ENCODE measurements at places on chromosomes 16 and 17.
A peak's percentile ranks its signal among the peaks of the same experiment; 100 is the strongest.

GRCh38 chr16:8722025-8722348 lies 47.6 kb downstream of the ABAT start:
- H3K27me3 ChIP-seq = no peaks in the 10 kb centered on the region
- H3K4me3 ChIP-seq = no peak overlapping the region
- no peaks in the 10 kb centered on the region for H3K36me3 ChIP-seq

DNA sequence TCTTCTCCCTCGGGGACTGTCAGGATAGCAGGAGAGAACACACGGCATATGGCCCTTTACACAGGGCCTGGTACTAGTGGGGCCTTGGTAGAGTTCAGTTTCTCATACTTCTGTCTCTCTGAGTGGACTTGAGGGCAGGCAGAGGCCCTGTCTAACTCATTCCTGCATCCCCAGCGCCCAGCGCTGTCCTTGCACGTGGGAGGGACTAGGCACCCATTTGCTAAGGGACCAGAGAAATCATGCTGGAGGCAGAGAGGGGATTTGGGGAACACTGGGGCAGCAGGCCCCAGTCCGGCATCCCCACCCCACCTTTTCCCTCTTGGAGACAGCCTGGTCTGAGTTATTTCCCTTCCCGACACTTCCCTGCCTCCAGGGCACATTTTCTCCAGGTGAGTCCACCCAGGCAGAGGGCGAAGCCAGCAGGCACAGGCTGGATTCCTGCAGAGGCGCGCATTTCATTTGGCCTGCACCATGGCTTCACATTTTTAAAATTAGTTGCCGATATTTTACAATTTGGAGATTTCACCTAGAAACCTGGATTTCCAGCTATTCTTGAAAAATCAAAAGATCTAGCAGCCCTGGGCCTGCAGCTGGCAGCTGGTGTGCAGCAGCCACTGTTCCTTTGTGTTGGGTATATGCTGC lies 9.7 kb upstream of the NKD1 start:
- H3K27ac ChIP-seq = no peak overlapping the region
- H3K27me3 ChIP-seq = no peaks in the 10 kb centered on the region
- H3K4me1 ChIP-seq = no peaks in the 10 kb centered on the region
- no peaks in the 10 kb centered on the region for H3K36me3 ChIP-seq
- no peak overlapping the region for H3K4me3 ChIP-seq

- H3K4me3 ChIP-seq = no peak overlapping the region
- H3K27ac ChIP-seq = peak overlapping the region; percentile 55
- no peak for DNase-seq
- H3K36me3 ChIP-seq = no peaks in the 10 kb centered on the region
- no peaks in the 10 kb centered on the region for H3K27me3 ChIP-seq
Measured at GRCh38 chr17:78263063-78263735, 31.8 kb downstream of the TMEM235 start.

DNA sequence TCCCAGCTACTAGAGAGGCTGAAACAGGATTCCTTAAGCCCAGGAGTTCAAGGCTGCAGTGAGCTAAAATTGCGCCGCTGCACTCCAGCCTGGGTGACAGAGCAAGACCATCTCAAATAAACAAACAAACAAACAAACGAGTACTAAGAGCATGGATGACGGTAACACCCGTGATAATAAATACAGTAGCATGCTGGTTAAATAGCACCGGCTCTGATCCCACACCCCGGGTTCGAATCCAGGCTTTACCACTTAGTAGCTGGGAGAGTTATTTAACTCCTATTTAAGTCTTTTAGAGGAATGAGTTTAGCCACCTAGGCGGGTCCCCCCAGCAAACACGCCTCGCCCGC lies 301 bp upstream of the METTL22 start:
- peak overlapping the region; percentile 98 for H3K4me3 ChIP-seq
- H3K27me3 ChIP-seq = no peaks in the 10 kb centered on the region
- H3K27ac ChIP-seq = peak overlapping the region; percentile 77
- H3K4me1 ChIP-seq = peaks cover 6% of the 10 kb centered on the region
- no peak for DNase-seq

GRCh38 chr17:56262803-56263202 lies 109.5 kb downstream of the ANKFN1 start:
- H3K36me3 ChIP-seq = no peaks in the 10 kb centered on the region
- no peak overlapping the region for H3K27ac ChIP-seq

DNA sequence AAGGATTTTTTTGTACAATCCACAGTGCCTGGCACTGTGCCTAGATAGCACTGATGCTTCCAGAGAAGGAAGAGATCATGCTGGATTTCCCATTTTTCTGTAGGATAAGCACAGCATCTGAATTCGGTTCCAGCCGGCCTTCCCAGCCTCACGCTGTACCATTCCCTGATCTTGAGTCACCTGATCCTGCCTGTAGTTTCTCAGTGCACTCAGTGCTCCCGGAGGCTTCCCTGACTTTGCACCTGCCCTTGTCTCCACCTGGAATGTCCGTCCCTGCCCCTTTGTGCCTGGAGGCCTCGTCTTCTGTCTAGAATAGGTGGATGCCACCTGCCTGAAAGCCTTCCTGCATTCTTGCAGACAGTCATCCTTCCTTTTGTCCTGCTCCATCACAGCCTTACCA lies 179.9 kb downstream of the CCDC182 start:
- no peak for DNase-seq
- no peaks in the 10 kb centered on the region for H3K36me3 ChIP-seq
- H3K4me1 ChIP-seq = no peaks in the 10 kb centered on the region
- H3K27me3 ChIP-seq = no peaks in the 10 kb centered on the region

GRCh38 chr17:49971848-49972485 lies 3.0 kb downstream of the DLX4 start:
- H3K4me1 ChIP-seq = peaks cover 29% of the 10 kb centered on the region
- no peak for DNase-seq
- peaks cover 60% of the 10 kb centered on the region for H3K27me3 ChIP-seq

DNA sequence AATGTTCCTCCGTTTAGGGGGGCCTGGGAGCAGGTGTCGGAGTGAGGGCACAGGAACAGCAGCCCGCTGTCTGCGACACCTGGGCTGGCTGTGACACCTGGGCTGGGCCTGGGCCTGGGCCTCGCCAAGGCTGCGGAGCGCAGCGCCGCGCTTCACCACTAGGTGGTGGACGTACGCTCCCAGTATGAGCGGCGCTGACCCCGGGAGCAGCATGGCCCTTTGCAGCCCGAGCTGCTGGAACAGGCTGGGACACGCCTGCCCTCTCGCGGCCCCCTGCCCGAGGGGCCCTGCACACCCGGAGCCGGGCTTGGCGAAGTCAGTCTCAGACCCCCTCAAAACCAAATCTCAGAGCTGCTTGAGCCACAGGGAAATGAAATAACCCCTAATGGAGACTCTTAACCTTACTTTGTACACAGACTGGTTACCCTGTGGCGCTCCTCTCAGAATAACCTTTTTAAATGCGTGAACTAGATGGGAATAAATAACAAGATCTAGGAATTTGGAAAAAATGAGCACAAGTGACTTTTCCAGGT lies 38.6 kb upstream of the FA2H start:
- H3K27me3 ChIP-seq = no peaks in the 10 kb centered on the region
- DNase-seq = peak; percentile 13
- H3K36me3 ChIP-seq = no peaks in the 10 kb centered on the region

DNA sequence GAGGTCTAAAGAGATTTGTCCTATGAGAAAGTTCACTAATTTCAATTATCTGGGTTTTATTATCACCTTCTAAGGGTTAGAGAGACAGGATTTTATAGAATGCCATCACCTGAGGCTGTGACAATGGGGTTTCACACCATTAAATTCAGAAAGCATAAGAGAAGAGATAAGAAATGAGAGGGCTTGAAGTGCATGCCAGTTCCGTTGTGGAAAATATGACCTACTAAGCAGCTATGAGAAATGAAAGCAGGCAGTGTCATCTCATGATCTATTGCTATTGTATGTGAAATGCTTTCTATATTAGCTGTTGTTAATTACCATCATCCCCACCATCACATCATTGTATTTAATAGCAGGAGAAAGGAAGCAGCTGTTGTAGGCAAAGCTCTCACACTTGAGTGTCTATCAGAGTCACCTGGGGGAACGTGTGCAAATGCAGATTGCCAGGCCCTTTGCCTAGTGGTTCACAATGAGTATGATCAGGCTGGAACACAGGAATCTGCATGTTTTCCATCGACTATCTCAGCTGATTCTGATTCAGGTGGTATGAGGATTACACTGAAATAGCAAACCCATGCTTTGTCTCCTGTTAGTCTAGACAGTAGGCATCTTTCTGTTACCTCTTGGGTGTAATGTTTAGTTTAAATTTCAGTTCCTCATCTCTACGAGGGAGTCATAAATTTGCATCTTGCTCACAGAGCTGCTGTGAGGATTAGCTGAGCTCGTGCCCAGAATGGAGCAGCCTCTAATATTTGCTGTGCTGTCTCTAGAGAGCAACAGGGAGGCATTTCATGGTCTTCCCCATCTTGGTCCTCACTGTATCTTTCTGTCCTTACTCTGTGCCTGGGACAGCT lies 256.4 kb downstream of the CDH13 start:
- no peak overlapping the region for H3K4me3 ChIP-seq
- H3K4me1 ChIP-seq = no peaks in the 10 kb centered on the region
- H3K27ac ChIP-seq = no peak overlapping the region
- no peaks in the 10 kb centered on the region for H3K36me3 ChIP-seq
- no peaks in the 10 kb centered on the region for H3K27me3 ChIP-seq

GRCh38 chr16:76683051-76683450 lies 405.9 kb downstream of the CNTNAP4 start:
- no peak for DNase-seq
- no peaks in the 10 kb centered on the region for H3K36me3 ChIP-seq
- no peak overlapping the region for H3K27ac ChIP-seq
- no peaks in the 10 kb centered on the region for H3K4me1 ChIP-seq
- no peaks in the 10 kb centered on the region for H3K27me3 ChIP-seq

DNA sequence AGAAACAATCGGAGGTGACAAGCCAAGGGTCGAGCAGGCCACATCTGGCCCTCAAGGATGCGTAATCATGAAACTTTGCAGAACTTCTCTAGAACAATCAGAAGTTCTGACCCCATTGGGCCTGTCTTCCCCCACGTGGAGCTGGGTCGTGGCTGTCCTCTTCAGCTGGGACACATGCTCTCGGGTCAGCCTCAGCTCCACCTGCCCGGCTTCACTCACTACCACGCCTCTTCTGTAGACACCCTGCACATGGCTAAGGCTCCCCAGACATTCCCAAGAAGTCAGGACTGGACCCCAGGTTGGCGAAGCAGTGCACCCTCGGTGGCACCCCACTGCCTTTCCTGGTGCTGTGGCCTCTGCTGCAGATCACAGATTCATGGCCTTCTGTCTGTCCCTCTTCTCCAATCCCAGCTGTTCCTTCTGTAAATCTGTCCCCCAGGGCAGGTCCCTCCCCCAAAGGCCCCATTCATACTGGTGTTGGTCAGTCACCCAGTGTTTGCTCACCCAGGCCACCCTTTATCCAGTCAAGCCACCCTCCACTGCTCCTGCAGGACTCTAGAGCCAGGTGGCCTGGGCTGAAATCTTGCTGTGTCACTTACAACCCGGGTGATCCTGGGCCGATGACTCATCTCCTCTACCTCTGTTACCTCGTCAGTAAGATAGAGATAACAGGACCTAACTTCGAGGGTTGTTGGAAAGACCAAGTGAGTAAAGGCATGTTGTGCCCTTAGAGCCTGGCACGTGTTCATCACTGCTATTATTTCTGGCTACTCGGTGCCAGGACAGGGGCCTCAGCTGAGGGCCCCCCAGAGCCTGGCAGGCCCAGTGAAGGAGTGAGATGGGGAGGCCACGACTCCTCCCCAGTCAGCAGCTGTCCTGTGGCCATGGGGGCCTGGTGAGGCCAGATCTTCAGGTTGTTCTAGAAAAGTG lies 1.4 kb upstream of the SLC5A11 start:
- H3K36me3 ChIP-seq = no peaks in the 10 kb centered on the region
- no peak overlapping the region for H3K4me3 ChIP-seq
- no peaks in the 10 kb centered on the region for H3K27me3 ChIP-seq
- DNase-seq = no peak
- no peaks in the 10 kb centered on the region for H3K4me1 ChIP-seq
- H3K27ac ChIP-seq = no peak overlapping the region

DNA sequence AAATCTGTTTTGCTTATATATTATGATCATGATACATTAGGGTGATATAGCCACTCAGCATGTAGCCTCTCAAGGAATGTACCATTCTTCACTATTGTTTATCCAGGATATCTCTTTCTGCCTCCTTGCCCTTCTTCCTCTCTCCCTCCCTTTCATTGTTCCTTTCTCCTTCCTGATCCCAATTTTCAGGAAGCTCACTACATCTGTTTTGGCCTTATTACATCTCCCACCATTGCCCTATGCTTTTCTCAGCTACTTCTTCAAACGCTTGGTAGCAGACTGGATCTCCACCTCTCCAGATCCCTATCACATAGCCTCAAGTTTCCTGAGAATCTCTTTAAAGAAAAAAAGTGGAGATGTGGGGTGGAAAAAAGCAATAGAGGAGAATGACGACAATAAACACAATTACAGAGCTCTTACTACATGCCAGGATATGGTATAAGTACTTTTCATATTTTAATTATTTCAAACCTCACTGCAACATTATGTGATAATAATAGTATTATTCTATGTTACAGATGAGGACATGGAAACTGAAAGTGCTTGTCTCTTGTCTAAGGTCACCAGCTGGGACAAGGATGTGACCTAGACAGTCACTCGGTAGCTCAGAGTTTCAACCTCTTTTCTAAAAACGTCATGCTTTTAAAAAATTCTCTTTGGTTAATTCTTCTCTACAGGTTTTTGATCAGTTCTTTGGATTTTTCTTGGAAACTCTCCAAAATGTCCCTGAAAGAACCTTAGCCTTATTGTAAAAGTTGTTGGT lies 959.1 kb downstream of the CDH11 start:
- H3K4me1 ChIP-seq = no peaks in the 10 kb centered on the region
- H3K27ac ChIP-seq = no peak overlapping the region
- no peak overlapping the region for H3K4me3 ChIP-seq
- no peaks in the 10 kb centered on the region for H3K27me3 ChIP-seq

DNA sequence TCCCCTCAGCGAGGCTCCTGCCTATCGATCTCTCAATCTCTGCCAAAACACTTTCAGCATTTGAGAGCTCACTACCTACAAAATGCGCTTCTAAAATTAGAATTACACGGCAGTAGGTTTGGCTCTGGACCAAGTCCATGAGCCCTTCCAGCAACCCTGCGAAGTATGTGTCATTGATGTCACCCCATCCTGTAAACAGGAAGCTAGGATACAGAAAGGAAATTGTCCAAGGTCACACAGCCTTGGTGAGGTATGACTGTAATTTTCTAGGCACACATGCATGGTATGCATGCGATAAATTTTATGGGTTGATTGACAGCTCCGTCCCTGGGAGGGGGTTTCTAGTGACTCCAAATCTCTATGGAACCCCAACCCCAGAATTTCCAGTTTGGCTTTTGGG lies 330.3 kb upstream of the CDH5 start:
- no peak overlapping the region for H3K27ac ChIP-seq
- no peaks in the 10 kb centered on the region for H3K27me3 ChIP-seq
- H3K4me1 ChIP-seq = no peaks in the 10 kb centered on the region
- no peak overlapping the region for H3K4me3 ChIP-seq
- no peak for DNase-seq

- no peaks in the 10 kb centered on the region for H3K4me1 ChIP-seq
- DNase-seq = no peak
- H3K36me3 ChIP-seq = no peaks in the 10 kb centered on the region
Measured at GRCh38 chr16:72241930-72242329, 70.0 kb upstream of the PMFBP1 start.

- H3K4me1 ChIP-seq = peaks cover 3% of the 10 kb centered on the region
- DNase-seq = no peak
- no peak overlapping the region for H3K4me3 ChIP-seq
Measured at GRCh38 chr16:4019371-4019791, 96.9 kb downstream of the ADCY9 start.
